Right ventricle myocardium superior (tissue), 1 donor: ENCODE measurements at places on chromosomes 5 and 9. TPM values are rescaled to one million over a fixed set of nuclear protein-coding genes. Genes with fewer than 3 reads are reported as not detected.

- no peak for DNase-seq
Observed at GRCh38 chr9:2985343-2985742, 141.4 kb upstream of the PUM3 start.

DNA sequence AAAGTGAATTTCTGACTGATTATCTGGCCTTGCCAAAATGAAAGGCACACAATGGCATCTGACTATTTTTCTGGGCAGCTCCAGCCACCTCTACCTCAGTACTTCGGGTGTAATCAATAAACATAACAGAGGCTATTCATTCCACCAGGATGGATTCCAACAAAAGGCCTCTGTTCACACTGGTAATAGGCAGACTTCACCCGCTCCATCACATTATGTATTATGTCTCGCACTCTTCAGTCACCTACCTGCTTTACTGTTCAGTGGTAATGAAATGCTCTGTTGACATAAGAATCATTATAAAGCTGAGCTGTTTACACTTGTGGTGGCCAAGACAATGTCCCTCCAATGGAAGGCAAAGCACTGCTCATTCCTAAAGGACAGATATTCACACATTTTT lies 1333.7 kb upstream of the WWC1 start:
- no peak for DNase-seq

DNA sequence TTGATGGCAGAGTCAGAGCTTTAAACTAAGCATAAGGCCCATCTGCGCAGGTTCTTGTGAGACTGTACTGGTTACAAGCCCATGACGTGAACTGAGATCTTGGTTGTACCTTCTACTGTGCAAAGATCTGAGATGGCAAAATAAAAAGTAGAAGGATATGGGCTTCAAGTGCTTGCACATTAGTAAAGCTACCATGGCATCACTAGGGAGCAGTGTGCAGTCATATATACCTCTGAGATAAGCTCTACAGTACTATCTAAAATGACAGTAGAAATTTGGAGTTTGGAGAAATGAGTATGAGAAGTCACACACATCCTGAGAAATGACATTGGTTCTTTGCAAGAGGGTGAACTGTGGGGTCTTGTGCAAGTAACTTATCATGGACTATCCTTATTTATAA lies 408.2 kb upstream of the PRR16 start:
- no peak for DNase-seq

DNA sequence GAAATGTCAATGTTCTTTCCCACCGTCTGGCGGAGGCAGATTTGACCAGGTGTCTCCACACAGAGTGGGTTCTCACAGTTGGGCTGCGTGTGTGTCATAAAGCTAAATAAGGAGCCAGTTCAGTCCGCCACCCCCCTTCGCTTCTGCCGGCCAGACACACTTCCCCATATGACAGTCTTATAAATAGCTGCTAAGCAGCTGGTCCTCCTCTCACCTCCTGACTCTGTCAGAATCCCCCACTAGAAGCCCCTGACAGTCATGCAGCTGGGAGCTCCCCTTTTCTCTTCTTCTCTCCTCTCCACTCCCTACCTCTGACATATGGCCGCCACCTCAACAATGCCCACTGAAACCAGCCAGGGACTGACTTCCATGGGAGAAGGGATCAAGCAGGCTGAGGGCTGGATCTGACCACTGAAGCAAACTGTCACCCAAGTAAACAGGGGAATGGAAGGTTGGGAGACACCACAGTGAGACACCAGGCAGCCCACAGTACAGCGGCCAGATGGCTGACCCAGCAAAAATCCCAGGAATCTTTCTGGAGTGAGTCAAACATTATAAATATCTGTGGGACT lies 141.9 kb upstream of the EFNA5 start:
- peak; percentile 46 for DNase-seq

GRCh38 chr9:106503759-106504158 lies 359.2 kb upstream of the ZNF462 start:
- DNase-seq = no peak

- DNase-seq = no peak
Observed at GRCh38 chr5:154541553-154541952, 63.5 kb upstream of the HAND1 start.

DNA sequence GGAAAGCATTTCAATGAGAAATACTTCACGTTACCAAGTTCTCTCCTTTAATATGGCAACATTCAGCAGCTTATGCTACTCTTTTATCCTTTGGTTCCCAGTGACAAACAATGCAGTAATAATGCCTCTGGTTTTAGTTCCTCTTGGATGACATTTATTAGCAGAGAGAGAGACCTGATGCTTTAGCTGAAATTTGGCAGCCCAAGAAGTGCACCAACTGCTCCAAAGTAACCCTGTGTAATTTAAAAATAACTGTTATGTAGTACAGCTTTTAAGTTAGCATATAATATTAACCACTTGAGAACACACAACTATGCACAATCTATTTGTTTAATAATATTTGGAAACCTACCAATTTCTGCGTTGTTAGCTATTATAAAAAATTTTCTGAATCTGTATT lies 21.8 kb downstream of the PANK3 start:
- DNase-seq = no peak

GRCh38 chr5:25090854-25091253 lies 446.1 kb upstream of the CDH10 start:
- no peak for DNase-seq

Gene INSL6
- total RNA-seq = not detected

Gene SLC46A2
- total RNA-seq = not detected

Gene NOL6
- total RNA-seq = 13.0 TPM
